ENCODE measurements at places on chromosomes 7 and 10. TPM values are rescaled to one million over a fixed set of nuclear protein-coding genes. Genes with fewer than 3 reads are reported as not detected.

DNAJB9 gene
- 19.1 TPM for total RNA-seq

OR2A5 gene
- total RNA-seq: not detected

GJD4 gene
- not detected for total RNA-seq

ANKRD61 gene
- not detected for total RNA-seq
